ENCODE measurements at places on chromosomes 6 and 20.

- no peak for DNase-seq
Measured at GRCh38 chr6:150183966-150184365, 41.1 kb downstream of the PPP1R14C start.

DNA sequence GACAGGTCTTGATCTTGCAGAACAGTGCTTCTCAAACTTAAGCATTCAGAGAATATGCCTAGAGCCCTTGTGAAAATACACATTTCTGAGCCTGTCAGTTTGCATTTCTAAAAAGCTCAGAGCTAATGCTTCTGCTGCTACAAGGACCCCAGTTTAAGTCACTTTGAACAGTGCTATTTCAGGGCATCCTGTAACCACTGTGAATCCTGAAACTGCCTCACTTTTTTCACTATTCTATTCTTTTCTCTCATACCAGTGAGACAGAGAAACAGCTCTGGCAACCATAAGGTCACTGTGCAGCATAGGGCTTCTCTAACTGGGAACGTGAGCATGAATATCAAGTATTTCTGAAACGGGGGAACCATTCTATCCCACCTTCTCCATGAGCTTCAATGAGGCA is 51.2 kb downstream of the LGSN start:
- DNase-seq: no peak

DNA sequence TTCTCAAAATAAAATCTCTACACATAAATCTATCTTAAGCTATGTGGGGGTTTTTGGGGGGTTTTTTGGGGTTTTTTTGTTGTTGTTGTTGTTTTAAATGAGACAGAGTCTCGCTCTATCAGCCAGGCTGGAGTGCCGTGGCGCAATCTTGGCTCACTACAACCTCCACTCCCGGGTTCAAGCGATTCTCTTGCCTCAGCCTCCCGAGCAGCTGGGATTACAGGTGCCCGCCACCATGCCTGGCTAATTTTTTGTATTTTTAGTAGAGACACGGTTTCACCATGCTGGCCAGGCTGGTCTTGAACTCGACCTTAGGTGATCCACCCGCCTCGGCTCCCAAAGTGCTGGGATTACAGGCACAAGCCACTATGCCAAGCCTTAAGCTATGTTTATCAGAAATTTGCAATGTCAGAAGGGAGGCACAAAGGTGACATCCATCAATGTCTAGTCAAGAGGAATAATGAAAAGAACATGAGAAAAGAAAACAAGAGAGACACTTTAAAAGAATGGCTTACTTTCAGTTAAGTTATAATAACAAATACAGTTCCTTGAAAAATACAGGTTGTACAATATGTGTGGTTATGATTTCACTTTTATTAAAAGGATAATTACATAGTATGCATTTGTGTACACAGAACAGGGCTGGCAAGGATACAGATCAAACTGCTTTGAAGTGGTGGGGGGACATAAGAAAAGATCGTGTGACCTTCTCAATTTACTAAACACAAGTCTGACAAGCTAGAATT is 28.6 kb downstream of the SLC23A2 start:
- DNase-seq: no peak

- no peak for DNase-seq
Measured at GRCh38 chr20:21640556-21640955, 64.9 kb upstream of the PAX1 start.

DNA sequence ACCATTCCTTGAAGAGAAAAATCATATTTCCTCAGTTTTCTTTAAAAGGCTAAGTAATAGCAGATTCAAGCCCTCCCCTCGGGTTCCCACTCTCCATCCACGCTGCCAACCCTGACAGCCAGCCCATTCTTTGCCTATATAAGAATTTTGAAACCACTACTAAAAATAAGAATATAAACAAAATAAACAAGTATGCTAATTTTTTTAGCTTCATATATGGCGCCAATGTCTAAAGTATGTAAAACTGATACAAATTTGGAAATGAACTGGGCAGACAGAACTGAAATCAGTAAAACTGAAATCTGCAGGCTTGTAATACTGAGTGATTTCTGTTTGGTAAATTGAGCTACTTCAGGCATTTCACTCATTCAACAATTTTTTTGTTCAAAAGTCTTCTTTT is 19.0 kb downstream of the ELOVL2 start:
- no peak for DNase-seq

DNA sequence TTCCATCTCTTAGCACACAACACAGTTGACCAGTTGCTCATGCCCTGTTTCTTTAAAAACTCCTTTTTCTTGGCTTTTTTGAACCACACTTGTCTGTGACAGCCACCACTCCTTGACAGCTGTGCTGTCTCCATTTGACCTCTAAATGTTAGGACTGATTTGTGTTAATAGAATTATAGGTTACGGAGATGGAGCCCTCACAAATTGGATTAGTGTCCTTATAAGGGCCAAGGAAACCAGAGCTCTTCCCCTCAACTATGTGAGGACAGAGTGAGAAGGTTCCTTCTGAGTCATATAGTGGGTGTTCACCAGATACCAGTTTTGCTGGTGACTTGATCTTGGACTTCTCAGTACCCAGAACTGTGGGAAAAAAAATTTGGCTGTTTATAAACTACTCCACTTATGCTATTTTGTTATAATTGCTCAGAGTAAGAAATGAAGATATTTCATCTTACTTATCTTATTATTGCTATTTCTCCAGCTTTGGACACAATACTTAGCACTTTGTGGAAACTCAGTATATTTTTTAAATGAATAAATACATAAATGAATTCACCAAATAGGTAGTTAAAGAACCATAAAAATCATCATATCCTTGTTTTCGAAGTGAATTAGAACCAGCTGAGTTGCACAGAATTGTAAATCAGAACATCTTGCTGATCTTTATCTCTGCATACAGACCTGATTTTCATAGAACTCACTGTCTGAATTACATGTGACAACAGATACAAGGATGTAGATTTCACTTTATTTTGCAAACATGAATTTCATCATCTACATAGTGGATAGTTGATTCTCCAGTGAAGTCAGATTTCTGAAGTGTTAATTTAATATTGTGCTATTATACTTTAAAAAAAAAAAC is 598.5 kb upstream of the IRAK1BP1 start:
- DNase-seq: no peak

Measured in amniotic stem cell (primary cell).